ENCODE measurements at places on chromosomes 12 and 14. TPM values are rescaled to one million over a fixed set of nuclear protein-coding genes. Genes with fewer than 3 reads are reported as not detected.
A peak's percentile ranks its signal among the peaks of the same experiment; 100 is the strongest.

- no peak for DNase-seq
- H3K4me3 ChIP-seq: no peak overlapping the region
- no peak overlapping the region for H3K27ac ChIP-seq
- no peaks in the 10 kb centered on the region for H3K27me3 ChIP-seq
- H3K4me1 ChIP-seq: peaks cover 50% of the 10 kb centered on the region
These were observed 16.4 kb downstream of the ARID2 start for GRCh38 chr12:45745861-45746277.

Gene FAM181A
- not detected for total RNA-seq

- no peak overlapping the region for H3K4me3 ChIP-seq
- peaks cover under 1% of the 10 kb centered on the region for H3K27me3 ChIP-seq
- H3K36me3 ChIP-seq: peaks cover 21% of the 10 kb centered on the region
- no peak for DNase-seq
- peaks cover 9% of the 10 kb centered on the region for H3K4me1 ChIP-seq
- no peak overlapping the region for H3K27ac ChIP-seq
These were observed 7.9 kb downstream of the DACT1 start for GRCh38 chr14:58645641-58646040.

Gene CLEC4E
- not detected for total RNA-seq

Gene PAPLN
- 0.21 TPM for total RNA-seq

Gene WNT1
- not detected for total RNA-seq

- no peaks in the 10 kb centered on the region for H3K4me1 ChIP-seq
- no peak for DNase-seq
- H3K27ac ChIP-seq: no peak overlapping the region
- no peaks in the 10 kb centered on the region for H3K36me3 ChIP-seq
- no peak overlapping the region for H3K4me3 ChIP-seq
These were observed 166.5 kb downstream of the PHETA1 start for GRCh38 chr12:111202237-111202915.

Gene LRIG3
- 0.14 TPM for total RNA-seq

Gene SLC6A12
- 0.37 TPM for total RNA-seq

DNA sequence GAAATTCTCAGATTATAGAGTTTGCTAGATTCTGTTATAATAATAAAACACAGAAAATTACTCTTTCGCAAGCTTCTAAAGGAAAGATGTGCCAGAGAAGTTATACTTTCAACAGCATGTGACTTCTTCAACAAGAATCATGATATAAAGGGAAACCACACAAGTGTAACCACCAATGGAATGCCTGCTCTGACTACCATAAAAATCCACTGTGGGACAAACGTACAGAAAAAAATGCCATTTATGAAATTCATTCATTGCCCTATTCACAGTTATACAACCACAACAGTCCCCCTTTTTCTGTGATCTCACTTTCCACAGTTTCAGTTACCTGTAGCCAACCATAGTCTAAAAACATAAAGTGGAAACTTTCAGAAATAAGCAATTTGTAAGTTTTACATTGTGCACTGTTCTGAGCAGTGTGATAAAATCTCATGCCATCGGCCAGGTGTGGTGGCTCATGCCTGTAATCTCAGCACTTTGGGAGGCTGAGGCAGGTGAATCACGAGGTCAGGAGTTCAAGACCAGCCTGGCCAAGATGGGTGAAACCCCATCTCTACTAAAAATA lies 3.2 kb downstream of the CATSPERB start:
- DNase-seq: no peak
- H3K4me1 ChIP-seq: peaks cover 22% of the 10 kb centered on the region
- no peak overlapping the region for H3K4me3 ChIP-seq
- H3K36me3 ChIP-seq: no peaks in the 10 kb centered on the region

DNA sequence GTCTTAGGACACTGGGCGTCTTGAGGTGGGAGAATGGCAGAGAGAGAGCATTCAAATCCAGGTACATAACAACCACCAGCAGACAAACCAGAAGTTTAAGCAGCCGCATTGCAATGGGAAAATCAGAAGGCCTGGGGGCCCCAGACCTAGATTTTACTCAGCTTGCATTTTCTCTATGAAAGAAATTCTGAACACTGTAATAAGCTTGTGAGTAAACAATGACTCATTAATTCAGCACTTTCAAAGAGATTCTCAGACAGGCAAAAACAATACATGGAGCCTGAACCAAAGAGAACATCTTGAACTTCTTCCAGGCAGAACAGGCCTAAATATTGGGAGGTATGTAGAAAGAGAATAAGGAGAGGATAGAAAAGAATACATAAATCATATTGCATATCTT lies 69.8 kb upstream of the IFNG-AS1 start:
- peaks cover 10% of the 10 kb centered on the region for H3K4me1 ChIP-seq
- no peak overlapping the region for H3K27ac ChIP-seq
- no peak for DNase-seq

GRCh38 chr14:26380637-26381036 lies 217.2 kb downstream of the NOVA1 start:
- no peak overlapping the region for H3K4me3 ChIP-seq
- no peak overlapping the region for H3K27ac ChIP-seq
- no peaks in the 10 kb centered on the region for H3K36me3 ChIP-seq
- no peaks in the 10 kb centered on the region for H3K27me3 ChIP-seq

GRCh38 chr12:22014783-22015144 lies 31.3 kb upstream of the CMAS start:
- H3K36me3 ChIP-seq: no peaks in the 10 kb centered on the region
- no peak overlapping the region for H3K27ac ChIP-seq
- no peak for DNase-seq
- H3K4me1 ChIP-seq: no peaks in the 10 kb centered on the region
- H3K4me3 ChIP-seq: no peak overlapping the region

Gene IFNG-AS1
- total RNA-seq: 0.35 TPM

Gene BRMS1L
- 7.8 TPM for total RNA-seq

GRCh38 chr12:107557589-107558100 lies 128.0 kb upstream of the PWP1 start:
- H3K4me3 ChIP-seq: no peak overlapping the region
- H3K36me3 ChIP-seq: no peaks in the 10 kb centered on the region
- no peak overlapping the region for H3K27ac ChIP-seq

Gene TECPR2
- total RNA-seq: 5.6 TPM

Gene CHMP4A
- total RNA-seq: 48.8 TPM

Gene GPATCH2L
- 43.0 TPM for total RNA-seq

Gene MOAP1
- total RNA-seq: 15.9 TPM

DNA sequence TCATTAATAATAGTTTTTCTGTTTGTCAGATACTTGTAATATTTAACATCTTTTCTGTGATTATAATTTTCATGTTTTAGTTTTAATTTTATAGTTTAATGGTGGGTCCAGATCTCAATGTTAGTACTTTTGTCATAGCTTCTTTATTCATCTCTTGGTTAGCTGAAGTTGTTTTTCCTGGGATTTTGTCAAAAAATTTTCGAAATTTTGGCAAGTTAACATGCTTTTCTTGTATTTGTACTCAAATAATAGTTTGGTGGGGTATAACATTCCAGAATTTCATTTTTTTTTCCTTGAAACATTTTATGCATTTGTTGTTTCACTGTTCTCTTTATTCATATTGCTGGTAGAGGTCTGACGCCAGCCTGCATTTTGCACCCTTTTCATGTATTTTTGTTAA lies 45.5 kb downstream of the KTN1 start:
- peaks cover 55% of the 10 kb centered on the region for H3K36me3 ChIP-seq
- no peaks in the 10 kb centered on the region for H3K27me3 ChIP-seq
- H3K4me1 ChIP-seq: peaks cover 6% of the 10 kb centered on the region
- no peak for DNase-seq

GRCh38 chr14:32352631-32353030 lies 23.5 kb downstream of the AKAP6 start:
- H3K4me1 ChIP-seq: no peaks in the 10 kb centered on the region
- H3K27me3 ChIP-seq: peaks cover 8% of the 10 kb centered on the region
- no peak overlapping the region for H3K4me3 ChIP-seq
- no peak overlapping the region for H3K27ac ChIP-seq
- no peaks in the 10 kb centered on the region for H3K36me3 ChIP-seq

Gene MFAP5
- total RNA-seq: not detected

GRCh38 chr14:69879175-69880043 lies at the start of gene SMOC1:
SMOC1 (plus strand) TSS chr14:69879416; CDS start chr14:69879679, 263 bp downstream.
- H3K27me3 ChIP-seq: peaks cover 53% of the 10 kb centered on the region
- peak; percentile 64 for DNase-seq
- H3K36me3 ChIP-seq: no peaks in the 10 kb centered on the region

GRCh38 chr14:80587096-80587724 lies 354.3 kb downstream of the CEP128 start:
- peak overlapping the region; percentile 47 for H3K27ac ChIP-seq

Gene KSR2
- 0.16 TPM for total RNA-seq

DNA sequence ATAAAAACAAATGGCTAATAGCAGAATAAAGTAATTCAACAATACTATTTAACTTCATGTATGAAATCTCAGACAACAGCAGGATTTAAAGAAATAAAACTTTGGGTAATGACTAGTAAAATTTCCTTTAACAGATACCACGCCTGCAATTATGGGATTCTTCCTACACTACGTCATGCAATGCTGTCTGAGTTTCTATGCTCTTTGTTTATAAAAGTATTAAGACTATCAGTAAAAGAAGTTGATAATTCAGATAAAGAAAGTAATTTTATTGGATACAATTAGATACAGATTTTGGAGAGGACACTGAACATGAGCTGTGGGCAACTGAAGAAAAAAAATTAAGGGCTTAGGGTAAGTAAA lies 308.4 kb upstream of the LRFN5 start:
- no peak overlapping the region for H3K4me3 ChIP-seq
- DNase-seq: no peak
- H3K27ac ChIP-seq: no peak overlapping the region
- no peaks in the 10 kb centered on the region for H3K4me1 ChIP-seq

DNA sequence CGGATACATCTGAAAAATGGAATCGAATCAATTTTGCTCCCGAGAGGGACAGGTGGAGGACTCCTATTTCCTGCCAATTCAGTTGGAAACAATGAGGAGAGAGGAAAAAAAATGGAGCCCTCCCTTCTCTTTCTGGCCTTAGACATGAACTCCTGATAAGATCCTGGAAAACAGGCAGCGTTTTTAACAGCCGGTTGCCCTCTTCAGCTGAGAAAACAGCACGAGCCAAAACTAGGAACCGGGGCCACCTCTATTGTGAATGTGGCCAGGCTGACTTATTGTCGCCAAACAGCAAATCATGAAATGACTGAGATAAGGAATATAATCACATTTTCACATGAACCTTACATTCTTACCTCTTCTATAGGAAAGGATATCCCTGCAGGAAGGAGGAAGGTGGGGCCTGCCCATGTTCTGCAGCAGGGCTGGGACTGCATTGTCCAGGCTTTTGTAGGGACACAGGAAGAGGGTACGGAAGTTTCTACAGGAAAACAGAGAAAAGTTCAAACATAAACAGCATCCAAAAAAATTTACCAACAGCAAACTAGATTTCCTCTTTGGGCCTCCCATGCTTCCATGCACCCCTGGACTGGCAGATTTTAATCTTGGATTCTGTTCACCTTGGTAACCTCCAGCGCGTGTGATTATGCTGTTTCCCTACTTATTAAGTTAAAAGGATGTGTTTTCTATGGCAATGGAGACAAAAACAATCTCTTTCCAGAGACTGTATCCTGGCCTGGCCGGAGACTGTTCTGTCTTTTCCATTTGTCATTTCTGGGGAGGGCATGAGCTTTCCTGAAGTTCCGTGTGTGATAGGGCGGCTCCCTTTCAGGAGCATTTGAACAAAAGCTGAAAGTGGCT lies 29.0 kb upstream of the ELK3 start:
- H3K27me3 ChIP-seq: no peaks in the 10 kb centered on the region
- no peaks in the 10 kb centered on the region for H3K4me1 ChIP-seq
- no peak for DNase-seq
- no peak overlapping the region for H3K4me3 ChIP-seq

DNA sequence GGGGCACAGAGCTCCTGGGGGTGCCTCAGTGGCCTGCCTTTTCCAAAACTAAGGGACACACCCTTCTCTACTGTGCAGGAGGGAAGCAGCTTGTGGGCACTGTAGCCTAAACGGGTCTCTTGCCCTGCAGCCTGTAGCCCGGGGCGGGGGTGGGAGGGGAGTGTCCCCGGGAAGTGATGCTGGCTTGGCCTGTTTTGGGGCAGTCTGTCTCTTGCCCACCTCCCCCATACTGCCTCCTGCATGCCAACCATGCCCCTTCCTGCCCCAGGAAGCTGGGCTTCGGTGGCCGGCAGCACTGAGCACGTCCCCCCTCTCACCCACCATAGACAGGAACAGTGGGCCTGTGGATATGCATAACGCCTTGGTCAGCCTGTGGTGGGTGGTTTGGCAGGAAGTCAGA lies 43.4 kb downstream of the PRIMA1 start:
- no peaks in the 10 kb centered on the region for H3K27me3 ChIP-seq
- H3K36me3 ChIP-seq: no peaks in the 10 kb centered on the region
- H3K27ac ChIP-seq: no peak overlapping the region
- no peaks in the 10 kb centered on the region for H3K4me1 ChIP-seq
- H3K4me3 ChIP-seq: no peak overlapping the region

- H3K36me3 ChIP-seq: peaks cover 4% of the 10 kb centered on the region
- H3K4me3 ChIP-seq: no peak overlapping the region
- DNase-seq: no peak
- H3K27ac ChIP-seq: no peak overlapping the region
- H3K27me3 ChIP-seq: no peaks in the 10 kb centered on the region
- peaks cover 22% of the 10 kb centered on the region for H3K4me1 ChIP-seq
These were observed 5.3 kb downstream of the GABARAPL1 start for GRCh38 chr12:10218021-10218420.

DNA sequence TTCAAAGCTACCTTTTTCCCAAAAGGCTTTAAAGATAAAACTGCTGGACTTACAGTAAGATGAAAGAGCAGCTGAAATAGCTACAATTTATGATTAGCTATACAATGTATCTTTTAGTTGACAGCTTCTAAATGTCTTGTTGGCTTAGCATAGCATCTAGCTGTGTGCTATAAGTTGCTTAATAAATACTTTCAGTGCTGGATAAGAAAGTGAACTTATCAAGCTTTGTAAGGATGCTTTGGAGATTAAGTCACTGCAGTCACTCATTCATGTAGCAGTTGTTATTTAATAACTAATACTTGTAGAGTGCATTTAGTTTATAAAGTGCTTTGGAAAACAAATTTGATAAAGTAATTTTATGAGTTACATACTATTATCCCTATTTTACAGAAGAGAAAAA lies 14.6 kb downstream of the CFAP54 start:
- no peaks in the 10 kb centered on the region for H3K27me3 ChIP-seq
- DNase-seq: no peak
- H3K4me3 ChIP-seq: no peak overlapping the region
- H3K27ac ChIP-seq: no peak overlapping the region
- H3K36me3 ChIP-seq: no peaks in the 10 kb centered on the region

Gene KRT72
- 3.2 TPM for total RNA-seq

All from activated CD4-positive, alpha-beta T cell treated with anti-CD3 and anti-CD28 coated beads for 36 hours (primary cell).